ENCODE measurements at places on chromosomes 4 and X. TPM values are rescaled to one million over a fixed set of nuclear protein-coding genes. Genes with fewer than 3 reads are reported as not detected.

DNA sequence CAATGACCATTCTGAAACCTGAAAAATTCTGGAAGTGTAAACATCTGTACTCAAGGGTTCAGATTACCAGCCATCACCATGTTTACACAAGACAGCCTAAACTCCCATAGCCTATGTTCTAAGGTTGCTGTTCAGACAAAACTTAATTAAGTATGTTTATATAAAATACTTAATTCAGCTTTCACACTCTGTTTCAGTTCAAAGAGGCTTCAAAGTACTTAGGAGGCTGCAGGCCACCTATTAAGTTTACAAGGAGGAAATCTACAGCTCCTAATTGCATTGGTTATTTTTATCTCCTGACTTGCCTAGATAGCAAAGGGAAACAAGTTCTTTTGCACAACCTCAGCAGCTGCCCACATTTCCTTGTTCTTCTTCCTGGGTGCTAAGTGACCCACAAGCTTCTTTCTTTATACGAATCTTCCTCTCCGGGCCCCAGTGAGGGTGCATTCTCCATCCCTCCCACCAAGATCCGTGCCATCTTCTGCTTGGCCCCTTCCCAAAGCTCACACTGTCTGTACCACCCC is 2.0 kb downstream of the GAK start:
- peaks cover 4% of the 10 kb centered on the region for H3K36me3 ChIP-seq
- H3K4me1 ChIP-seq = peaks cover 10% of the 10 kb centered on the region
- DNase-seq = no peak
- H3K4me3 ChIP-seq = no peak overlapping the region
- peak overlapping the region; percentile 83 for H3K27ac ChIP-seq
- H3K27me3 ChIP-seq = no peaks in the 10 kb centered on the region

DNA sequence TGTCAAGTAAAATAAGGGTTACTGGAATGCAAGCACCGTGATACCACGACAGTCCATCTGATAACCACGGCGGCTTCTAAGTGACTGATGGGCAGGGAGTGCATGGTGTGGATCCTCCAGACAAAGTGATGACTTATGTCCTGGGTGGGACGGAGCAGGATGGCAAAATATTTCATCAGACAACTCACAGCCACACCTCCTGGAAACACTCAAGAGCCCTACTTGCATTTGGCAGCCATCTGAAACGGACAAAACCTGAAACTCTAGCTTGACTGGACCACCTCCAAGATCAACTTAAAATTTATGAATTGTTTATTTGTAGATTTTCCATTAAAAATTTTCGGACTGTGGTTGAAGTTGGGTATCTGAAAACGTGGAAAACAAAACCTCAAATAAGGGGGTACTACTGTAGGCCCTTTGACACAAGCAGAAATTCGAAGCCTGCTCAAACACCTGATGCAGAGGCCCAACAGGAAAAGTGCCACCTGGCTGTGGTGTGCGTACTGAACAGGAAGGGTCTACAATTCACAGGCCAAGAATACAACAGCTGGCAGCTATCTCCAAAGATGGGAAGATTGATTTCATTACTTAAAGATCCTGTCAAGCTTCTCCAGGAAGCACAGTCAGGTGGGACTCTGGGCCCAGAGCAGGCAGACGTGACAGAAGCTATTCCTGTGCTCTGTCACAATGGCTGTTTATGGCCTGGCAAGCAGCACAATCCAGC is 26.0 kb downstream of the LRIT3 start:
- H3K27me3 ChIP-seq = no peaks in the 10 kb centered on the region
- H3K27ac ChIP-seq = no peak overlapping the region
- no peaks in the 10 kb centered on the region for H3K4me1 ChIP-seq
- H3K36me3 ChIP-seq = peaks cover 5% of the 10 kb centered on the region

DNA sequence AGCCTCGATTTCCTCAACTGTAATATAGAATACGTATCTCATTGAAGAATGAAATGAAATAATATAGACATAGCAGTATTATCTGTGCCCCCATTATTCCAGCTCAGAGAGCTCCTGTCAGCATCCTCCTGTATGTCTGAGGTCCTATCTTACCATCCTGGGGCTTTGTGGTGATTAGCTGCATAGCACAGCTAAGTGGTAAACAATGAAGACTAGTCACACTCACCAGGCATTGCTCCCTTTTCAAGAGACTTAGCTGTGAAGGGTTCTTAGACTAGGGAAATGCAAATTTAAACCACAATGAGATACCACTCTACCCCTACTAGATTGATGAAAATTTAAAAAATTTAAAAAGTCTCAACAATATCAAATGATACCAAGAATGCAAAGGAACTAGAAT is 172.9 kb downstream of the SLC39A8 start:
- H3K27ac ChIP-seq = no peak overlapping the region
- no peaks in the 10 kb centered on the region for H3K36me3 ChIP-seq

GRCh38 chr4:86512631-86513030 is 81.5 kb upstream of the PTPN13 start:
- H3K27me3 ChIP-seq = no peaks in the 10 kb centered on the region
- H3K4me3 ChIP-seq = no peak overlapping the region
- no peaks in the 10 kb centered on the region for H3K4me1 ChIP-seq
- H3K27ac ChIP-seq = no peak overlapping the region
- DNase-seq = no peak

- H3K4me1 ChIP-seq = no peaks in the 10 kb centered on the region
- no peak overlapping the region for H3K27ac ChIP-seq
- H3K4me3 ChIP-seq = no peak overlapping the region
- no peak for DNase-seq
These were observed 18.1 kb downstream of the USP38 start for GRCh38 chr4:143202824-143203223.

IBSP gene
- 0.12 TPM for total RNA-seq

ANAPC10 gene
- total RNA-seq = 53.7 TPM

AIMP1 gene
- 29.2 TPM for total RNA-seq

DNA sequence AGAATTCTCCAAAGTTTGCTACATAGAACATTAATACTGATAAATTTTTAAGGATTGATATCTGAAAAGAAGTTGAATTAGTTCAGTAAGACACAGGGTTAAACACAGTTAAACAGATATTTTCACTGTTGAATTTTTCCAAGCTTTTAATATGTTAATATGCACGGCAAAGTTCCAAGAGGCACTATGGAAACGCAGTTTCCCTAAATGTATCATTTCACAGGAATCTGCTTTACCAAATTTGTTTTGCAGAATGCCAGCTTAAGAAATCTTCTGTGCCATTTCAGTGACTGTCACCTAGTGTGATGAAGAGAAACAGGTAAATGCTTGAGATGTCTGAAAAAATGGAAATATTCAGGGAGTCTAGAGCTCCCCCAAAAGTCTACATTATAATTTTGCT is 395.9 kb upstream of the GRIA3 start:
- no peak overlapping the region for H3K27ac ChIP-seq
- no peaks in the 10 kb centered on the region for H3K4me1 ChIP-seq
- no peaks in the 10 kb centered on the region for H3K27me3 ChIP-seq
- no peak overlapping the region for H3K4me3 ChIP-seq

PAGE2B gene
- total RNA-seq = not detected

SERPINA7 gene
- total RNA-seq = not detected

GRK4 gene
- 4.6 TPM for total RNA-seq

DNA sequence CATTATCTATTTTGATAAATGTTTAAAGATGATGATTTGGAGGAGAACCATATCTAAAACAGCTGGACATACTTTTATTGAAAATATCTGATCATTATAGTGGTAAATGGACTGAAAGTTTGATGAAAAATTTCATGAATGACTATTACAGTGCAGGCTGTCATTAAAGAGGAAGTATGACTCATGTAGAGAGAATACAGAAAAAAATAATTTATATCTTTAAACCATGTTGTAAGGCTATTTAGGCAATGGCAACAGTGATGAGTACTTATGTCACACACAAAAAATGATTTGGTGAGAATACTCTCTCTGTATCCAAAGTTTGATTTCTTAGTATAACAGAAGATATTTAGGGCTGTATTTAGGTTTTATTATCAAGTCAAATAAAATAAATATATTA is 3.9 kb upstream of the GLRB start:
- no peaks in the 10 kb centered on the region for H3K4me1 ChIP-seq
- H3K36me3 ChIP-seq = no peaks in the 10 kb centered on the region
- H3K27me3 ChIP-seq = no peaks in the 10 kb centered on the region
- H3K4me3 ChIP-seq = no peak overlapping the region

NEUROG2 gene
- not detected for total RNA-seq
